Activated T-cell treated with anti-CD3 and anti-CD28 coated beads for 4 hours (primary cell): ENCODE measurements at places on chromosomes 7 and 10.

GRCh38 chr7:48285373-48285772 is 114.1 kb downstream of the ABCA13 start:
- DNase-seq = no peak

GRCh38 chr10:103665162-103665889 is 171.8 kb downstream of the NEURL1 start:
- DNase-seq = no peak

GRCh38 chr7:132134814-132135445 is 441.3 kb downstream of the PLXNA4 start:
- DNase-seq = no peak

- no peak for DNase-seq
These were observed 125.7 kb upstream of the MTPN start for GRCh38 chr7:136102881-136103280.

DNA sequence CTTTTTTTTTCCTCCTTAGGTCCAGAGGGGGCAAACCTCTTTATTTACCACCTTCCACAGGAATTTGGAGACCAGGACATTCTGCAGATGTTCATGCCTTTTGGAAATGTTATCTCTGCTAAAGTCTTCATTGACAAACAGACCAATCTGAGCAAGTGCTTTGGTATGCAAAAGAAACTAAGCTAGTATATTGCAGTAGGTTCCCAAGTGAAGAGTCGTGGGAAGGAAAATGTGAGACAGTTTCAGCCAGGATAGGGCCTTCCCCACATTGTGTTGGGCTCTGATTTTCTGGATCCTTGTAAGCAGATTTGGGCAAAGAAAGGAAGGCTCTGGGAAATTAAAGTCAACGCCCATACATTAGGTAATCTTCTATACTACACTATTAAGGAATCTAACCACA is 285.6 kb downstream of the USP6NL start:
- DNase-seq = no peak

DNA sequence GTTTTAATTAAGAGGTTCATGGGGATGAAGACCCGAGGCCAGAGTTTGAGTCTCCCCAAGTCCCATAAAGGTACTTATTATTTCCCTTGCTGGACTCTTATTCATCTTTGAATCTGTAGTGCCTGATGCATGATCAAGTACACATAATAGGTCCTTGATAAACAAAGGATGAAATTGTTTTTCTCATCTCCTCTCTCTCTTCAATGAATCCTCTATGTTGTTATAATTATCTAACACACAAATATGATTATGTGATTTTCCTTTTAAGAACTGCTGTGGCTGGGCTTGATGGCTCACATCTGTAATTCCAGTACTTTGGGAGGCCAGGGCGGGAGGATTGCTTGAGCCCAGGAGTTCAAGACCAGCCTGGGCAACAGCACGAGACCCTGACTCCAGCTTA is 117.7 kb downstream of the BAMBI start:
- no peak for DNase-seq

- no peak for DNase-seq
These were observed 751.1 kb downstream of the GRM8 start for GRCh38 chr7:126501617-126502016.

GRCh38 chr7:123871998-123872867 is 27.3 kb downstream of the HYAL4 start:
- DNase-seq = no peak

GRCh38 chr10:30705101-30705624 is 75.6 kb upstream of the LYZL2 start:
- no peak for DNase-seq

- no peak for DNase-seq
These were observed 220.8 kb downstream of the LRMDA start for GRCh38 chr10:75652146-75652740.

GRCh38 chr7:69843653-69844052 is 245.4 kb downstream of the AUTS2 start:
- no peak for DNase-seq

GRCh38 chr10:88006261-88006660 is 142.8 kb downstream of the PTEN start:
- no peak for DNase-seq

DNA sequence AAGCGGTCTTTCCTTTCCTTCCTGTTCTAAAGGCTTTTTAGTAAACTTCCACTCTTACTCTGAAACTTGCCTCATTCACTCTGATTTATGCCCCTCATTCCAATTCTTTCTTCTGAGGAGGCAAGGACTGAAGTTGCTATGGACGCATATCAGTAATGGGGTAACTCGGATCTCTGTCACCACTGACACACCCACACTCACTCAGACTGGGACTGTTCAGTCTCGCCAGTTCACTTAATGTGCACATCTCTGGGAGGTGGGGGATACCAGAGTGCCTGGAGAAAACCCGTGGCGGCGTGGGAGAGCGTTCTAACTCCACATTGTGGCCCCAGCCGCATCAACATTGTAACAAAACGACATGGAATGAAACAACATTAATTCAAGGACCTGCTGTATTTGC is 1139.3 kb upstream of the CELF2 start:
- DNase-seq = no peak

DNA sequence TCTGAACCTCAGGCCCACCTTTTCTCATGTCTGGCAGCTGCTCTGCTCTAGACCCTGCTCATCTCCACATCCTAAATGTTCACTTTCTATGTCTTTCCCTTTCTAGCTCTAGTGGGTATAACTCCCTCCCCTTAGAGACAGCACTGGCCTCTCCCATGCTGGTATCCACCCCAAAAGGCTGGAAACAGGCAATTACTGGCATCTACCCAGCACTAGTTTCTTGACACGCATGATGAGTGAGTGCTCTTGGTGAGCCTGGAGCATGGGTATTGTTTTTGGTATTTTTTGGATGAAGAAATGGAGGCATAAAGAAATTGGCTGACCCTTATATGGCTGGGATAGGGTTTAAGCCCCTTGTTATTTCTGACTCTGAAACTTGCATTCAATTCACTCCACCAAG is 156.0 kb downstream of the EGFR start:
- no peak for DNase-seq

- DNase-seq = no peak
These were observed 18.5 kb upstream of the ACBD5 start for GRCh38 chr10:27258838-27259812.

DNA sequence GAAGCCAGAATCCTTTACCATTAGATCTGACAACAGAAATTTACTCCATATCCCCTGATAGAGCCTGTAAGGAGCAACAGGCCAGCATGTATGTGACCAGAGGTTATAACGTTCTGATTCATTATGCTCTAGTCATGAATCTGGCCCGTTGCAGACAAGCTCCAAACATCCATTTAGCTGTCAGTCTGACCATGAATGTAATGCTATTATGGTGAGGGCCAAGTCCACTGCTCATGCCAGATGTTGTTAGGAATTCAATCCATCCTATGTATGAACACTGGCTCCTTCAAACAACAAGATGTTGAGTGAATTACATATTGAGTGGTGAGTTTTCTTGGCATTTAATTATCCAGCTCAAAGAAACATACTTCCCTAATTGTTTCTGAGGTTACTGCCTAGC is 610.1 kb upstream of the ANKRD30A start:
- no peak for DNase-seq
